Osteocyte (in vitro differentiated cells): ENCODE measurements at places on chromosomes 5 and 9.

- no peak for DNase-seq
Observed at GRCh38 chr5:152331718-152332117, 73.4 kb downstream of the NMUR2 start.

GRCh38 chr9:87887661-87888480 lies 5.2 kb downstream of the SPATA31E1 start:
- no peak for DNase-seq

DNA sequence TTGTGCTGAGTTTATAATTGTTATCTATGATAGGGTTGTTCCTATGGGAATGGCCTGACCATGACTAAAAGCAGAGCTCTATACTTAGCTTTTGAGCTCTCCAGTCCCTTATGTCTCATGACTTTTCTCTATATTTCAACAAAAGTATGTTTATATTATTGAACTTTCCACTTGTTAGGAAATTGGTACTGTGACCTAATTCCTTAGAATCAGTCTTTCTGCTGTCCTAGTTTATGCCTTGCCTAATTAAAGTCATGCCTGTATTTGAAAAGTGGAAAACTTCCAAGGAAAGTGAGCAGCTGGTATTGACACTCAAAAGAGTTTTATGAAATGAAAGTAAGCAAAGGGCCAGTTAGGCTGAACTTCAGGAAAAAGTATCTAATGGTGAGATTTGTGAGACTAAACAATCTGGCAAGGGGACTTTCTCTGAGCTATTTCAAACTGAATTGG lies 68.6 kb downstream of the XRCC4 start:
- no peak for DNase-seq

GRCh38 chr9:110623462-110624025 lies 44.0 kb upstream of the SVEP1 start:
- no peak for DNase-seq

DNA sequence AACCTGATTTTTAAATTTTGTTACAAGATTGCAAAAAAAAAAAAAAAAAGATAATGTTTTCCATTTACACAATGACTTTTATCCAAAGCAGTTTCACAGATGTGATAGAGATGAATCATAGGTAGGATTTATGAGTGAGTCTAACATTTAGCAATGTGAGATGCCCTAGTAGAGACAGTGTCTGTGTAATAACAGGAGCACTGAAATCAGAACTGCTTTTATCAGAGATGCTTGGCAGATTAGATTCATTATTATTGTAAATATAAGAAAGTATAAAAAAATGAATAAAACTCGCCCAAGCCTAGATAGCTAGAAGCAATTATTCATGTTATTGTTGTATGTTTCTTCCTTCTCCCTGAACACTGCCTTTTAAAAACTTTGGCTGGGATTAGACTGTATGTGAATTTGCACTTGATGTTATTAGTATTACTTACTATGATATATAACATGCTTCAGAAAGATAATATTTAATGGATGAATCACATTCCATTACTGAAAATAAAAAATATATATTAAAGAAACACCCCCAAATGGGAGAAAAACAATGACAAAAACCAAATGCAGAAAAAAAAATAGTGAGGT lies 567.3 kb upstream of the KLF4 start:
- no peak for DNase-seq

- no peak for DNase-seq
Observed at GRCh38 chr9:134172198-134173126, 8.1 kb upstream of the RNU6ATAC start.

- DNase-seq = no peak
Observed at GRCh38 chr9:125810161-125810560, 63.0 kb downstream of the PBX3 start.

GRCh38 chr5:43620944-43621505 lies 18.0 kb downstream of the NNT start:
- DNase-seq = no peak

DNA sequence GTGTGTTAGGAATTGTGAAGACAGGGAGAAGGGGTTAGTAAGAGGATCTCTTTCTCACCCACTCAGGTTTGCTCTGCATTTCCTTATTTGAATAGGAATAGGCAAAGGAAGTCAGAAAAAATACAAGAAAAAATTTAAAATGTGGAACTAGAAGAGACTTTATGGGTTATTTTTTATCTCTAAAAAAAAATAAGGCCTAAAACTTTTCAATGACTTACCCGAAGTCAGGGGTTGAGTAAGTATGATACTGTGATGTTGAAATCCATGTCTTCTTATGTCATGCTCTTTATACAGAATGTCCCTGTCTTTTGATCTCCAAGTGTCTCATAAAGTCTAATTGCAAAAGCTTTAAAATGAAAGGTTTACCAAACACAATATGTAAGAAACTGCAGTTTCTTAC lies 148.3 kb upstream of the PIK3R1 start:
- no peak for DNase-seq

DNA sequence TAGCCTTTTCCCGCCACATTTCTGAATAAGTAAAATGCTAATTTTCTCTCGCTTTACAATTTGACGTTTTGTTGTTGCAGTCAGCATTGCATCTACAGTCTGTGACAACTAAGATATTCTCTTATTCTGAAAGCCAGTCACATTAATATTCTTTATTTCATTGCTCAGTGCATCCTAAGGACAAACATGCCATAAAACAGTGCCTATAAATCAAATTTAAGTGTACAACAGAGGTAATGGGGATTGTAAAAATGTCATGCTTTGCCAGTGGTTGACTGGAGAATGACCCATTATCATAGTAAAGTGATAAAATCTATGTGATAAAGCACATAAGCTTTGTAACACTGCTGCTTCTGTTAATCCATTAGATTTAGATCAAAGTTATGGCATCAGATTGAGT lies 1850.0 kb upstream of the ACO1 start:
- DNase-seq = no peak

DNA sequence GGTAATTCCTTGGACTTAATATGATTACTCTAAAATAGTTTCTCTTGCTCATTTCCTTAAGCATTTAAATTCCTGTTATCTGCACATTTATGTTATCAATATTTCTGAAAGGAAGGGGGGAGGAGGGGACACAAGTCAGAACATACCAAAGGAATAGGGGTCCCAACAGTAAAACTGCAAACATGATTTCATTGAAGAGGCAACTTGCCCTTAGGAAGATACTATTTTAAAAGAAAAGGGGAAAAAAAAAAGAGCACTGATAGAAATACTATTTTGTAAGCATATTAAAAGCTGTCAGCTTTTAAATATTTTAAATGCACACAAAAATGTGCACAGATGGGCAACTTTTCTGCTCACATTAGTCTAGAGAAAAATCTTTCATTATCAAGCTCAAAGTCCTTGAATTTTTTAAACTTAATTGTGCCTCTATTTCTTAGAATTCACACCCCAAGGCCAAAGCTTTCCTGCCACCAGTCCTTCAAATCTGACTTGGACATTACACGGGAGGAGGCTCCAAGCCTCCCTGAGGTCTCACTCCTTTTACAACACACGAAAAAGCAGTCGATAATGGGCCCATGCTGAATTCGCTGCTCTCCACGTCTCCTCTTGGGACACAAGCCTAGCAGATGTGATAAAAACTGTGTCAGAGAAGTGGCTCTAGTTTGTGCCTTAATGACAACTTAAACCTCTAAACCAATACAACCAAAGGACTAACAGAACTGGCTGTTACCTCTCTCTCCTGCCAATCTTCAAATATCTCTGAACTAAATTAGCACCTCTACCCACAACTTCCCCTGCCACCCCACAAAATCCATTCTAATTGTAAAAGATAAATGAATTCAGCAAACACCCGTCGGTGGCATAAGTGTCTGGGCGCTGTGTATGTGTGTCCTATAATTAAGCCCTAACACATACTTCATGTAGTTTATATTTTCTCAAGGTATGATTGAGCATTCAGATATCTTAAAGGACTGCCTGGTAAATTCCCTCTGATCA lies 154.3 kb downstream of the DENND1A start:
- no peak for DNase-seq

DNA sequence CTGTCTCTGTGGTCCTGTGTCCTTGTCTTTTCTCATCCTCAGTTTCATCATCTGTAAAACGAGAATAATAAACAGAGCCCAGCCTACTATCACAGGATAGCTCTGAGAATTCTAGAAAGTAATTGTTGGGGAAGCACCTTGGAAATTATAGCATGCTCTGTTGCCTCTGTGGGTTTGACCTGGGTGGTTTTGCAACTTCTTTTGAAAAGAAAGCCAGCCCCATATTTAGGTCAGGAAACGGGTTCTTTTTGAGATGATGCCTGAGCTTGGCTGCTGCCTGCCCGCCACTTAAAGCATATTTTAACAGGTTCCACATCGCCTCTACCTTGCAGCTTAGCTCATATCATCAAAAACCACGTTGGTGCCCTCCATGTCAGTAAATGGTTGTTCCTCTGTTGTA lies 111.1 kb downstream of the TLR4 start:
- DNase-seq = no peak

DNA sequence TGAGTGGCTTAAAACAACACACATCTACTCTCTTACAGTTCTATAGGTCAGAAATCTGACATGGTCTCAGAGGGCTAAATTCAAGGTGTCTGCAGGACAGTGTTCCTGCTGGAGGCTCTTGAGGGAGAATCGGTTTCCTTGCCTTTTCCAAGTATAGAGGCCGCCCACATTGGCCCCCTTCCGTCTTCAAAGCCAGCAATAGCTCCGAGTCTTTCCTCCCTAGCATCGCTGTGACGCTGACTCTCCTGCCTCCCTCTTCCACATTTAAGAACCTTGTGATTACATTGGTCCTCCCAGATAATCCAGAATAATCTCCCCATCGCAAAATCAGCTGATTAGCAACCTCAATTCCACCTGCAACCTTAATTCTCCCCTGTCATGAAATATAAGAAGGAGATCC lies 81.3 kb upstream of the IER5L start:
- DNase-seq = no peak

- DNase-seq = no peak
Observed at GRCh38 chr5:124546643-124547042, 199.8 kb downstream of the ZNF608 start.
